ENCODE measurements at places on chromosomes 7 and 10. TPM values are rescaled to one million over a fixed set of nuclear protein-coding genes. Genes with fewer than 3 reads are reported as not detected.
A peak's percentile ranks its signal among the peaks of the same experiment; 100 is the strongest.

DNA sequence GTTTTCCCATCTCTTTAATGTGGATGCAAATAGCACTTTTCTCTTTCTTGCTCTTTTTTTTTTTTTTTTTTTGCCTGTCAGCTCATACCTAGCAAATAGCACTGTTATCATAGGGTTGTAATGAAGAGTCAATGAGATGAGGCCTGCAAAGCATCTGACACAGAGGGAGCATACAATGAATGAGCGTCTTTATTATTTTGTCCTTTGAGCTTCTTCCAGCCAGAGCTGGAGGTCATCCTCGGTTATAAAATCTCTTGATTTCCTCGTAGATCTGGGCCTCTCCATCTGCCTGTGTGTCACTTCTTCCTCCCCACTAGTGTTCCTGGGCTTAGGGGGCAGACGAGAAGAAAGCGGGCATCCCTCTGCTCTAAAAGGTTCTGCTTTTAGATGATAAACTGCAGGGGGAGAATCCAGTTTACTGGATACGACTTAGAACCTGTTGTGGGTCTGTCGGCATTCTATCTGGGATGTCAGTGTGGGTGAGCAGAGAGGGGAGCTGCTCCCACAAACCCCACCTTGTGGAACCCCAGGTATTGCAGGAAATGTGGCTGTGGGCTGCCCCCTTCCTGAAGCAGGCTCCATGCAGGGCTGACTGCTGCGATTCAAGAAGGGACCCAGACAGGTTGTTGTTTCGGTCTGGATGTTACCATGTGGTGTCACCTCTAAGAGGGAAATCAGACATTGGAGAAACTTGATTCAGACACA, 135.8 kb upstream of the GPR26 start:
- DNase-seq: peak; percentile 12

DNA sequence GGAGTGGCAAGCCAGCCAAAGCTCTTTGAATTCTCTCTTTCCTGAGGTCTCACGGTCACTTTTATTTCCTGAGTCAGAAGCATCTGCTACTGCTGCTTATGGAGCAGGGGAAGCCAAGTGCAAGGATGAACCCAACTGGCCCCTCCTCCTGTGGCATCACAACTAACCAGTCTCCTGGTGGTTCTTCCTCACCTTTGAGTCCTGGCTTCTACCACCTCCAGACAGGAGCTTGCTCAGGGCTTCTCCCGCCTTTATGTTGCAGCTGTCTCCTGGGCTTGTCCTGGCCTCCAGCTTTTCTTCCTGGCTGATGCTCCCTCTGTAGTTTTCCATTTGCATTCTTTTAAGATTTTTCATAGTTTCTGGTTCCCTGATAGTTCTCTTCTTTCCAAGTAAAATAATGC, 349.7 kb upstream of the NRP1 start:
- no peak for DNase-seq

DNA sequence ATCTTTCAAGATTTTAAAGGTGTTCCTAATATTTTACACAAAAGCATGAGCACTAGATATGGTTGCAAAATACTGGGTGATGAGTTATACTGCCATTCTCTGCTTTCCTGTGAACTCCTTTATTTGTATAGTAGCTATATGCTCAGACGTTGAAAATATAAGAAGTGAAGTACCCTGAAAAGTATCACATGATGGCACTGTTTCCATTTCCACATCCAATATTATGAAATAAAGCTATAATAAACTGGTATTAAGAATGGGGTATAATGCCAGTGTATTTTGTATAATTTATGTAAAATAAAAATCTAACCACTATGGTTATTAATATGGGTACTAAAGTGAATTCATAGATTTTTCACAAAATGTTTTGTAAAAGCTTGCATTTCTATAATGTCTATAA, 79.6 kb upstream of the FOXP2 start:
- no peak for DNase-seq

DNA sequence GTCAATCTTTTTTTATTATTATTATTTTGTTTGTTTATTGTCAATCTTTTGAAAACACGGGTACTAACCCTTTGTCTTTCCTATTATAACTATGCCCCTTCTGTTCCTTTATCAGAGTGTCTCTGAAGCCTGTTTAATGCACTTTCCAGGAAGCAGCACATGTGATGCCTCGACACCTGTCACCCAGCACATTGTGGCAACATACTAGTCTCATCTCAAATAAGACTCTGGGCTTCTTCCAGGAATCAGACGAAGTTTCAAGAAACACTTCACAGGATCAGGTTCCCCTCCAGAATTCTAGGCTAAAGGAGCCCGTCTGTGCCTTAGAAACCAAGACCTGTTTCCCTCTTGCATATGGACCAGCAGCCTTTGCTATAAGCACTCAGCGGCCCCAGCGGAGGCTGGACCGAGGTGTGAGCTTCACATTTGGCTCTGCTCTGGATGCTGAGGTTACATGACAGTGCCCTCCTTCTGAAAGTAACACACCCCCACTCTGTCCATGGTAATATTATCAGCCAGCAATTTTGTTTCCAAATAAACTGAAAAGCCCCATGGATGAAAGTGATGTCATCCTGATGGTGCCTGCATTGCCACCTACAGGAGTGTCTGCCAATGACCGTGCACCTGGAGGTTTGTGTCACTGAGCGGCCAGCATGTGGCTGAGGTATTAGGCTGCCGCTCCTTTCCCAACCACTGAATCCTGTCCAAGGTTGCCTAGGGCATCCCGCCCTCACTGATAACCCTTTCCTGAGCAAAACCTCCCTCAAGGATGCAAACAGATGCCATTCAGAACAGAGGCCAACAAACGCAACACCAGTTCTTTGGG, 38.1 kb downstream of the MKI67 start:
- no peak for DNase-seq

GRCh38 chr10:111004016-111004415, 72.8 kb upstream of the ADRA2A start:
- DNase-seq: no peak

DNA sequence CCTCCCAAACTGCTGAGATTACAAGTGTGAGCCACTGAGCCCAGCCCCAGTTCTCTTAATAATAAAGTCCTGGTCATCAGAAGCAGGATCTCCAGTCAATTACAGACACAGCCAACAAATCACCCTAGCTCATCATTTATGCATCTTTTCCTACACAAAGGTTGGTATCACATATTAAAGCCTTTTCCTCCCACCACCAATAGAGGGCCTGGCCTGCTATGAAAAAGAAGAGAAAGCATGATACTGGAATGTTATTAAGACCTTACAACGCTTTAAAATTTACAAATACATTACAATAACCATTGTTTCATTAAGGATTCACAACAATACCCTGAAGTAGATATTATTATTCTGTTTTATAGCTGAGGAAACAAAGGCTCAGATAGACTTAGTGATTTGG, 25.9 kb downstream of the VAX1 start:
- no peak for DNase-seq

DNA sequence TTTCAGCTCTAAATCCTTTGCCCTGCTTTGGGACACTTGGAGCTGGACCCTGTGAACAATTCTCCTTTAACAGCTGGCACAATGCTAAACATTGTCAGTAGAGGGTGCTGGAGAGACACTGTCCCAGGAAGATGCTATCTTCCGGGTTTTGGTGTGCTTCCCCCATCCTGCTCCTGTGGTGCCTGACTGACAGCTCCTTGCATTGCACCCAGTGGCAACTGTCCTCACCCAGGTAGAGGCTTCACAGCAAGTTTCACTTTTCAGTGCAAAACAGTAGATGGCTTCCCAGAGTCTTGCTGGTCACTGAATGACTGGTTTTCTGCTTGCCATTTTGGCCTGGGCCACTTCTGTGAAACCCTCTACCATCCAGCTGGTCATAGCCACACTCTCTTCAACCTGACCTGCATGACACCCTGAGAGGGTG, 77.3 kb downstream of the CDC14C start:
- no peak for DNase-seq

- no peak for DNase-seq
Observed at GRCh38 chr7:37097983-37098382, 350.7 kb downstream of the ELMO1 start.

DNA sequence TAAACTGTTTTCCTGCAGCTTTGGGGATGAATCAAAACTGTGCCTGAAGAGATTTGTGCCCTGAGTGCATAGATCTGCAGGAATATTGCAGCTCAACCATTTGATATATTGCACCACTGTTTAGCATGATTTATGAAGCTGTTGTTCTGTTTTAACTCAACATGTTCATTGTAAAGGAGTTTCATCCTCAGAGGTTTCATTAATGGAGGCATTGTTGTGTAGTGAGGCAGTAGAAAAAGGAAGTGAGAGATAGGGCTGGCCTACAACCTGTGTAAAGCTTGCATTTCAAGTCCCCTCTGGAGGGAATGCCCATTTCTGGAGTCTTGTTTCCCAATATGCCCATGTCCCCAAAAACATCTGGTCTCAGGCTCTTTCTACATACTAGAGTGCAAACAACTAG, 67.5 kb downstream of the DNAJC12 start:
- DNase-seq: no peak

- DNase-seq: no peak
Observed at GRCh38 chr7:143285470-143285778, 666 bp downstream of the TMEM139 start.

- no peak for DNase-seq
Observed at GRCh38 chr7:30903146-30903545, 8.5 kb upstream of the AQP1 start.

DNA sequence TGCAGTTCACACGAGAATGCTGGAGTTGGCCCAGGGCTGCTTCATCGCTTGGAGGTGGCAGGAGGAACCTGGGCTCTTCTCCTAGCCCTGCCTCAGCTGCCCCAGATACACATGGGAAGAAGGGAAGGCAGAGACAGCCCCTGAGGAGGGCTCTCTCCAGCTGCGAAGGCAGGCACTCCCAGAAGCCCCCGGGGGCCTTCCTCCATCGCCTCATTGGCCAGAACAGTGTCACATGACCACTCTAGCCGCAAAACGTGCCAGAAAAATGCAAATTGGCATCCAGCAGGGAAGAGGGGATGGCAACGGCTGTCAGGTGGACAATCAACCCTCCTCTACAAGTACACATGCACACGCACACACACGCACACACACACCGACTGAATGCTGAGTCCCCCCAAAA, 217.8 kb upstream of the FRMD4A start:
- DNase-seq: no peak

DNA sequence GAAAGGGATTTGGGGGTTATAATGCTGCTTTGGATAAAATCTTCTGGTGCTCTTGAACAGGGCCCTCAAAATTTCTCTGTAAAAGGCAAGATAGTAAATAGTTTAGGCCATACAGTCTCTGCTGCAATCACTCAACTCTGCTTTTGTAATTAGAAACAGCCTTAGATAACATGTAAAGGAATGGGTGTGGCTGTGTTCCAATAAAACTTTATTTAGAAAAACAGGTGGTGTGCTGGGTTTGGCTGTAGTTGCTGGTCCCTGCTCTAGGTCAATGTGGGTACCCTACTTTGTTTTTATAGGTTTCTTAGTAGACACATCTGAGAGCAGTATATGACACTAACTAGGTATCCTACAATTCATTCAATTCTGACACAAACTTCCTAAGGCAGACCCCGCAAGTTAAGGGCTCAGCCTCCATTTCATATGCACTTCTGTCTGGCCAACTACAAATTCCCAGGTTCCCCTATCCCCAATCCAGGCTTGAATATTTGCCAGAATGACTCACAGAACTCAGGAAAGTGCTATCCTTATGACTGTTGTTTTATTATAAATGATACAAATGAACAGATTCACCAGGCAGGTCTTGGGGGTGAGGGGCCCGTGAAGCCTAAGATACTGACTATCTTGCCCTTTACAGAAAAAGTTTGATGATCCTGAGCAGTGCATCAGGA, 349.9 kb downstream of the RPS24 start:
- DNase-seq: no peak

DNA sequence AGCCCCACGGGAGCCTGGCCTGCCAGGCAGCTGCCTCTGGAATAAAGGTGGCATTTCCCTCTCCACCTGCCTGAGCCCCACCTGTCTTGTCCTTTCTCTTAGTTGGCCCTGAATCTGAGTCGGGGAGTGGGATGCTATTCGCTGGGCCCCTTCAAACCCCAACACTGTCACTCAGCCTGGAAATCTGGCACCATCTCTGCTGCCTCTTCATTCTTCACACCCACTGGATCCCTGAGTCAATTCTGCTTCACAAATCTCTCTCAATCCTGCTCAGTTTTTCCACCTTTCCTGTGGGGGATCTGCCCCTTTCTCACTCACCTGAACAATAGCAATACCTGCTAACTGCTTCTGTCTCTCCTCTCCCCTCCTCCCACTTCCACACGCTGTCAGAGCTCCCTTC, 10.6 kb downstream of the CRTAC1 start:
- no peak for DNase-seq

DNA sequence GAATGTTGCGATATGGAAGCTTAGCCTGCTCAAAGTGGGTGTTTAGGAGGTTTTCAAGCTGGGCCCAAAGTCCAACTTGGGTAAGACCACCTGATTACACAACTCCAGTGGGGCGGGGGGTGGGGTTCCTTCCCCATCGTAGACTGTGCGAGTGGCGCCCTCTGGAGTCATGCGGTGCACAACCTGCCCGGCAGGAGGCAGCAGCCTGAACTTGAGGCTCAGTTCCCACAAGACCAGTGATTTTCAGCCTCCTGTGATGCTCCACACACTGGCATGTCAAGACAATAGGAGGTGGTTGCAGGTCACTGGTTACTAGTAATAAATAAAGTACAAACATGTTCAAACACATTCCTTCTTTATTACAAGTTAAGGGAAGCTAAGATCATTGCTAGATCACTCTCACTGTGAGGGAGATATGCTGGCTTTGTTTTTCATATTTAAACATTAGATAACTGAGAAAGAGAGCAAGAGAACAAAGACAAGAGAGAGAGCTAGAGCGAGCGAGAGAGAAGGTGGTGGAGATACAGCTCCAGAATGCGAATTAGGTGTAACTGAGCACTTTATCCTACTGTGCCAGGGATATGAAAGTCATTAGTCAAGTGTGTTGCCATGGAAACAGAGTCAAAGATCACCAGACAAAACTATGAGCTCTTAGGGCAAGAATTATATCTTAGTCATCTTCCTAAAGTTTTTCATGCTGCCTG, 97.4 kb upstream of the BMPER start:
- no peak for DNase-seq

BLNK gene
- total RNA-seq: 56.4 TPM

HYAL4 gene
- total RNA-seq: 0.23 TPM

TMEM168 gene
- total RNA-seq: 63.0 TPM

CLCN1 gene
- 0.31 TPM for total RNA-seq

TRIM73 gene
- 6.5 TPM for total RNA-seq

SFMBT2 gene
- 20.3 TPM for total RNA-seq

SPDYE11 gene
- not detected for total RNA-seq

CDNF gene
- total RNA-seq: 3.8 TPM

SPDYE2 gene
- 0.52 TPM for total RNA-seq

CSGALNACT2 gene
- total RNA-seq: 15.2 TPM

SLC25A13 gene
- total RNA-seq: 40.6 TPM

NEBL gene
- 25.5 TPM for total RNA-seq

CFAP43 gene
- total RNA-seq: 1.9 TPM

MALRD1 gene
- total RNA-seq: 2.3 TPM

STYXL1 gene
- 45.4 TPM for total RNA-seq

Data from ureter (tissue), 1 donor.